ENCODE measurements at places on chromosomes 16 and 17. TPM values are rescaled to one million over a fixed set of nuclear protein-coding genes. Genes with fewer than 3 reads are reported as not detected.

DNA sequence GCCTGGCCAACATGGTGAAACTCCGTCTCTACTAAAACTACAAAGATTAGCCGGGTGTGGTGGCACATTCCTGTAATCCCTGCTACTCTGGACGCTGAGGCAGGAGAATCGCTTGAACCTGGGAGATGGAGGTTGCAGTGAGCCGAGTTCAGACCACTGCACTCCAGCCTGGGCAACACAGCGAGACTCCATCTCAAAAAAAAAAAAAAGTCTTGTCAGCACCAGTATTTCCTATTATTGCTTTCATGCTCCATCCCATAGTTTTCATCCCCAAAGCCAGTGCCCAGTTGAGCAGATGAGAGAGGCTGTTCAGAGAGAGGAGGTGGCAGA, 58.4 kb downstream of the WDR45B start:
- no peak for DNase-seq

DNA sequence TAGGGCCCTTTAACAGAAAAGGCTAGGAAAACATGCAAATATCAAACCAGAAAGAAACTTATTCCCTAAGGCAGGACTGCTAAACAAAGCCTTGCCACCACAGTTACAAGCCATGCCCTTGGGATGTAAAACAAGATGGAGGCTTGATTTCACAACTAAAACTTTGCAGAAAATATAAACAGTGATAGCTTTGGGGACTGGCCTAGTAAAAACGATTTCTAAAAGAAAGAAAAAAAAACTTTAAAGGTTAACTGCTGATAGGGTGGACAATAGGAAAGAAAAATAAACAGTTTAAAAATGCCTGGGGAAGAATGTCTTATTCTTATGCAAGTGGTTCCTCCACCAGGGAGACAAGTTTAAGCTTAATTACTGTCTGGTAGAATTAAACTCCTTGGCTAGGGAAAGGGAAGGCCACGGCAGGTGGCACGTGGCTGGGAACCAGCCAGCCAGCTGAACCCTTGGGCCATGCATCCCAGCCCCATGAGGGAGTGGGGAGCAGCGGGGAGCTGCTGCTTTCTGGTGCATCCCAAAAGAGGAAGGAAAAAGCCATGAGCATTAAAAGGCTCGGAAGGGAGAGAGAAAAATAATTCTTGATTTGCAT, 10.7 kb upstream of the TMC5 start:
- DNase-seq = no peak

DNA sequence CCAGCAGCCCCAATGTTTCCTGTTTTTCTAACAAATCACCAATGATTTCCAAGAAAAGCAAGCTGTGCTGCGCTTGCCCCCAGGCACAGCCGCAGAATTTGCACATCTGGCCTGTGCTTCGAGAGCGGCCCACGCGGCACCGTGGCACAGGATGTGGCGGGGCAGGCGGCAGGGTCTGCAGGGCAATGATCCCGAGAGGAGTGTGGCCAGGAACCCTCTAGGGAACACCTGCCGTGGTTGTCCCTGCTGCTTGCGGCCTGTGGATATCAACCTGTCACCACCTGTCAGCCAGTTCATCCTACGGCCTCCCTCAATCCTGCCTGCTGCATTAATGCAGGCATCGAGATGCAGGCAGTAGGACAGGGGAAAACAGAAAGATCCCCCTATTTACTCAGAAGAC, 24.0 kb downstream of the PIK3R5 start:
- DNase-seq = no peak

DNA sequence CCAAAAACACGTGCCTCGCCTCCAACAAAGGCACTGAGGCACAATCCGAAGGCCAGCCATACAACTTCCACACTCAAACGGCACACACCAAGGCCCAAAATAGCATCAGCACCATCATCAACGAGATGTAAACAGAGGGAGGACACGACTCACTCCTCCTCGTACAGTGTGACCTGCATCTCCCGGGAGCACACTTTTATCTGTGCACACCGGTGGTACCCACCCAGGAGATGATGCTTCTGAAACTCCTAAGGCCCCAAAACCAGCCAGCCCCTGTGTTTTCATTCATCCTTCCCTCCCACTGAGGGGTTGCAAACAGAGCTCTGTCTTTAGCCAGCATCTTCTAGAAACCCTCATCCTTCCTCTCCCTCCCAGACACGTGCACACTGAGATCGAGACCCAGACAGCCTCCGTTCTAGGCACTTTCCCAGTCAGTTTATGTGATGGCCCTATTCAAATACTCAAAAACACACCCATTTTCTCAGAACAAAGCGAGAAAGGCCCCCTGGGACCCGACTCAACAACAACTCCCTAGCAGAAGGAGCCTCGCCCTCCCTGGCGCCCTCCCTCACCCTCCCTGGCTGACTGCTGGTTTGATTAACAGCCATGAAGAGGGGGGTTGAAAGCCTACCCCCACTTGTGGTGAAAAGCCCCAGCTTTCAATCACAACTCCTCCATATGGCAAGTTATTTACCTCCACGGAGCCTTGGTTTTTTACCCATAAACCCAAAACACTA, 76.3 kb downstream of the GAS7 start:
- DNase-seq = no peak

DNA sequence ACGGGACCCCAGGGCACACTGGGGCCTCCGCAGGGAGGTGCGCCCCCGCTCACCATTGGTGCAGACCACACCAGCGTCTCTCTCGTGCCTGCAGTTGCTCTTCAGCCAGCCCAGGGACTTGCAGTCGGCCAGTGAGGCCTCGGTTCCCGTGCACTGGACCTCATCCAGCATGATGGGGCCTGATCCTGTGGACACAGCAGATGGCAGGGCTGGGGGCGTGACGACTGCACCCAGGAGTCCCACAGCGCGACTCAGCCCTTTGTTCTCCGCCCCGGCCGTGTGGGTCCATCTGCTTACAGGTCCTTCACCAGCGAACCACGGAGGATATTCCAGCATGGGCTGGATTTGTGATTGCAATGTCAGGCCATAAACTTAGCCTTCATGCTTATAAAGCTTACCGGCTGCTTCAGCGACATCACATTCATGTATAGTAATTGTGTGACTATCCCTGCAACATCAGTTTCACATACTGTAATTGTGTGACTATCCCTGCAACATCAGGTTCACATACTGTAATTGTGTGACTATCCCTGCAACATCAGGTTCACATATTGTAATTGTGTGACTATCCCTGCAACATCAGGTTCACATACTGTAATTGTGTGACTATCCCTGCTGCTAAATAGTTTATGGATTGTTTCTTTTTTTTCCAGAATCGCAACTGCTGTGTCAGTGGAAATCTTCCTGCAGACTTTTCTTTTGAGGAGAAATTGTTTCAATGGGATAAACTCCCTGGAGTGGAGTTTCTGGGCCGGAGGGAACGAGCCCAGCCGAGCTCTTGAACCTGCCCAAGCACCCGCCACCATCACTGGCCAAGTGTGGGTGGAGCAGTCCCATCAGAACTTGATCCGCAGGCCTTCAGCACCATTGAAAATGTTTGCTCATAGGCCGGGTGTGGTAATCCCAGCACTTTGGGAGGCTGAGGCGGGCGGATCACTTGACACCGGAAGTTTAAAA, 4.8 kb downstream of the LGALS3BP start:
- DNase-seq = peak; percentile 78

DNA sequence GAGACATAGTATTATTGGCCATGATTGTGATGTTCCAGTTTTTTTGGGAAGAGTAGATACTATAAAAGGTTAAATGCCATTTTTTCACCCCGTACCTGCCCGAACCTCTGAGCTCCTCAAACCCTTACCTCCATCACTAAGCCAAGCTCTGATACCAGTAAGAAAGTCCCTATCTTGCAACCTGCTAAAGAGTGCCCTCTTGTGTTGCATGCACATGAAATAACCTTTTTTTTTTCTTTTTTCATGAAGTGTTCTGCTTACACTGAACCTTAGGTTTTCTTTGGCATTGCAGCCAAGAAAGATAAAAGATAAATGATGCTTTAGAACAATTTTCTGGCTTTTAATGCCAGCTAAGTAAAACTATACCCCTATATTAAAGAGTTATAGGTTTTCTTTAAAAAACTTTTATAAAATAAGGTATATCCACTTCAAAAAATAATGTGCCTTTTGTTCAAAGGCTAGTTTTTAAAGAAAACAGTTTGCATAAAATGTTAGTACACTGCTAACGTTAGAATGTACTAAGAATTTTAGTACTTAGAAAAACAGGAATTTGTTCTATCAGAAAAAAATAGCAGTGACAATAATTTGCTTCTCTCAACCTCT, 295.3 kb upstream of the PMFBP1 start:
- DNase-seq = peak; percentile 46

GRCh38 chr16:68179196-68179795, 56.6 kb downstream of the ESRP2 start:
- no peak for DNase-seq

GRCh38 chr17:4108397-4108796, 34.4 kb downstream of the ZZEF1 start:
- no peak for DNase-seq

DNA sequence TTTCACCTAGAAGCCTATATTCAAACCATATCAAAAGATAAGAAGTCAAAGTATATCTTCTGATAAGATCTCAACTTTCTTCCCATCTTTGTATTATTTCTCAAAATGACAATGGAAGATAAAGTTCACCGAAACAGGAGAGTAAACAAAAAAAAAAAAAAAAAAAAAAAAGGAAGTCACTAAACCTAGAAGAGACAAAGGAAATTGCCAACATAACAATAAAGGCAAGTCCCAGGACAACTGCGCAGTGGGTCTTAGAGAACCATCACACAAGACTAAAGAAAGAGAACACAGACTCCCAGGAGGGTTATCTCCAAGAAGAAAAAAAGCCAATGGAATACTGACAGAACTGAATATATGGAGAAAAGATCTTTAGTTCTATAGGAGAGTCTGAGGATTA, 65.7 kb downstream of the SMURF2 start:
- no peak for DNase-seq

DNA sequence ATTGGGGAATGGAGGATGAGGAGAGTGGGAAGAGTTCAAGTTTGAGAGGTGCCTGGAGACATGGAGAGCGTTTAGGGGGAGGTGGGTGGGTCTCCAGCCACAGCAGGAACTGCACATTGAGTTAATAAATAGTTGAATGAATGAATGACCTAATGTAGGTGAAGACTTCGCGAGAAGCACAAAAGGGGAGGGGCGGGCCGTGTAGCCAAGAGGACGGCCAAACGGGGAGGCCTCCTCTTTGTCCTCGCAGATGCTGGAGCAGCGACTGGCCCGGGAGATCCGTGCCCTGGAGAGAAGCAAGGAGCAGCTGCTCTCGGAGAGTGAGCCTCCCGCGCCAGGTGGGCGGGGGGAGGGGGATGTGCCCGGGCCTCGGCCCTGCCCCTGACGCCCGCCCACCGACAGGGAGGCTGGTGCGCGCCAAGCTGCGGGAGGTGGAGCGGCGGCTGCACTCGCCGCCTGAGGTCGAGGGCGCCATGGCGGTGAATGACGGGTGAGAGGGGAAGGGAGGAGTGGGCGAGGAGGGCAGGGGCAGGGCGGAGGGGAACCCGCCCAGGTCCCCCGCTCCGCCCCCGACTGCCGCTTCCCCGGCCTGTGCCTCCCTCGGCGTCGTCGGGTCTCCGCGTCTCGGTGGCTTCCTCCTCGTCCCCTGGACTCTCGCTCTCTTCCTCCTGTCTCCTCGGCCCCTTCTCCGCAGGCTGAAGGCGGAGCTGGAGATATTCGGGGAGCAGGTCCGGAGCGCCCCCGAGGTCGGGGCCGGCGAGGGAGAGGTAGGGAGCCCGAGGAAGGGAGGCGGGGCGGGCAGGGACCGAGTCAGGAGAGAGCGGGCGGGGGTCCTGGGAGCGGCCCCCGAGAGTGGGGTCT, 12.9 kb downstream of the SYCE1L start:
- peak; percentile 67 for DNase-seq

DNA sequence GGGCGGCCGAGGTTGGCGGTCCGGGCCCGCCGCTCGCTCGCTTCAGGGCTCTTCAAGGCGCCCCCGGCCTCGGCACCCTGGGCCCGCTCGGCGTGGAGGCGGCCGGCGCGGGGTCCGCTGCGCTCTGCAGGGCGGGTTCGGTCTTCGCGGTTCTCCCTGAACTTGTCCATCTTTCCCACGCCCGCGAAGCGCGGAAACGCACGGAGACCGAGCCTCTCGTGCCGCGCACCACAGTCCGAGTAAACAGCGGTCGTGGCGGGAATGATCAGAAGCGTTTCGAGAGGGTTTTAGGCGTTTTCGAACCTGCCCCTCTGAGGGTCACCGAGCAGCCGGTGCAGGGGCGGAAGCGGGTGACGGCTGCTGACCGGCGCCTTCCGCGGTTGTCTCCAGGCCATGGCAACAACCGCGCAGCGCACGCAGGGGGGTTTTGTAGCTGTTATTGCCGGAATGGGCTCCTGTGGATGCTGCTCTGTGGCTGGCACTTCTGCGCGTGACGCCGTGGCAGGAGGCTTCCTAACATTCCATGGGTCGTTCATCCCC, 414 bp downstream of the NARF start:
- peak; percentile 47 for DNase-seq

DNA sequence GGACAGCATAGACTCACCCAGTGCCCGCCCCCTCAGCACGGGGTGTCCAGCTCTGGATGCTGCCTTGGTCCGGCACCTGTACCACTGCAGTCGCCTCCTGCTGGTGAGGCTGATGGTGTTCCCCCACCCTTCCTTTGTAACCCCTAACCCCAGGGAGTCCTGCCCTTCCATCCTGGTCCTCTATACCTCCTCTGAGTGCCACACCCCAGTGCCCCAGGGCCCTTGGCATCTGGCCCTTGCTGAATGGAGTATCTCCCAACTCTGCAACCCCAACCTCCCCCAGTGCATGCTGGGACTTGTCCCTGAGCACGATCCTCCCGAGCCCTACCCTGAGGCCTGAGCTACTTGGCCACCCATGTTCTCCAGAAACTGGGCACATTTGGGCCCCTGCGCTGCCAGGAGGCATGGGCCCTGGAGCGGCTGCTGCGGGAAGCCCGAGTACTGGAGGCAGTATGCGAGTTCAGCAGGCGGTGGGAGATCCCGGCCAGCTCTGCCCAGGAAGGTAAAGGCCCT, 15.8 kb downstream of the RIPOR1 start:
- DNase-seq = no peak

GRCh38 chr17:52027620-52028295, 130.8 kb downstream of the CA10 start:
- DNase-seq = no peak

DNA sequence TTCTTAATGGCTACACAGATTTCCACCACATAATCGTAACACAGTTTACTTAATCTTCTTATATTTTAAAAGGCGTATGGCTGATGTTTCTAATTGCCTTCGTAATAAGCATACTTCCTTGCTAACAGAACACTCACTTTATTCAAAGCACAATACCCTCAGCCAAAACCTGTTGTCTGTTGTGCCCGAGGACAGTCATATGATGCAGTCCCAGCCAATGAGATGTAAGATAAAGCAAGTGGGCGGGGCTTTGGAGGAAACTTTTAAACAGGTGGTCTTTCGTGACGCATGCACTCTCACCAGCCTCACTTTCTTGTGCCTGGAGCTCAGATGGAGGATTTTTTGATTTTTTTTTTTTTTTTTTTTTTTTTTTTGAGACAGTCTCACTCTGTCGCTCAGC, 174.1 kb downstream of the ZFHX3 start:
- DNase-seq = no peak

CRYM gene
- total RNA-seq = 0.23 TPM

AANAT gene
- not detected for total RNA-seq

IRX3 gene
- total RNA-seq = not detected

KLHL10 gene
- not detected for total RNA-seq

KRTAP2-1 gene
- not detected for total RNA-seq

PARD6A gene
- total RNA-seq = 14.0 TPM

OR1D5 gene
- not detected for total RNA-seq

HAS3 gene
- 0.31 TPM for total RNA-seq

SLC12A3 gene
- total RNA-seq = 0.88 TPM

All from OCI-LY7 (cell line).